ENCODE measurements at places on chromosomes 4 and X.

- no peak for DNase-seq
Observed at GRCh38 chr4:14087459-14087858, 459.9 kb upstream of the BOD1L1 start.

GRCh38 chrX:5051831-5052491 lies 1176.7 kb downstream of the NLGN4X start:
- peak; percentile 97 for DNase-seq

DNA sequence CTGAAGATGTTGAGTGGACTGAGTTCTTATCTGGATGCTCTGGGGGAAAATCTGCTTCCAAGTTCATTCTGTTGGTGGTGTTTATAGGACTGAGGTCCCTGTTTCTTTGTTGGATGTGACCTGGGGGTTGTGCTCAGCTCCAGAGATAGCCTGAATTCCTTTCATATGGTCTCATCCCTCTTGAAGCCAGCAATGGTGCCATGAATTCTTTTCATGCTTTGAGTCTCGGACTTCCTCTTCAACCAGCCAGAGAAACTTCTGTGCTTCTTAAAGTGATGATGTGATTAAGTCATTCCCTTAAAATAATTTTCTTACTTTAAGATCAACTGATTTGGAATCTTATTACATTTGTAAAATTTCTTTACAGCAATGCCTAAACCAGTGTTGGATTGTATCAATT lies 233.8 kb upstream of the UGT8 start:
- peak; percentile 87 for DNase-seq

DNA sequence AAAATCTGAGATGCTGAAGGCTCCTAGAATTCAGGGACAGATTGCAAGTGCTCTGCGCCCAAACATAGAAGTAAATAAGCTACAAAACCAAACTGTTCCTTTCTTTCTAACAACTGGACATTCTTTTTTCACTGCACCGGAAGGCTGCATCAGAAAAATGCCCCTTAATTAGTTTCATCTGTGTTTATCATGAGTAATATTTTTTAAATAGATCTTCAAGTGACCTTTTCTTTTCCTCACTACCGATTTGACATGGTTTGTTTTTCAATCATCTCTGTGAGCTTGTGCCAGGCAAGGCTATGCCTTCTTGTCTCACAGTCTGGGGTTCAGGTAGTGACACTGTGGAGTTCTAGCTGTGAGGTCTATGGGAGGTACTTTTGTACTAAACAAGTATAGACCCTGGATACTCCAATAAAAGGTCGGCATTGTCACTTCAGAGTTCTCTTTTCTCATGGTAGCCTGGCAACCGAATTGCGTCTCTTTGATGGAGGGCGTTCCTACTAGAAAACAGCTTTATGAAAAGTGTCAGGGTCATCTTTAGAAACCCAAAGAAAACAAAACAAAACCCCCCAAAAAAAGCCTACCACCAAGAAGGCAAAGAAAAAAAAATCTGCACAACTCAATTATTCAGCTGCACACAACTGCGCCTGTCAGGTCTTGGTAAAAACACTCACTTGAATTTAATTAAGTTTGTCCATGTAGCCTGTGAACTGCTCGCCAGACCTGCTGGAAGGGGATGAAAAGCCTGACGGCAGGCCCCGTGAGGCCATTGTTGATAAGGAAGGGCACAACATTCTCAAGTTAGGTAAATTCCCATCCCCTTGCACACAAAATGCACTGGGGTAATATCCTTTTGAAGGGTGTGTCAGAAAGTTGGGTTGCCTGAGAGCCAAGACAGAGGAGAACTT lies 22.8 kb upstream of the ADAMTS3 start:
- no peak for DNase-seq

DNA sequence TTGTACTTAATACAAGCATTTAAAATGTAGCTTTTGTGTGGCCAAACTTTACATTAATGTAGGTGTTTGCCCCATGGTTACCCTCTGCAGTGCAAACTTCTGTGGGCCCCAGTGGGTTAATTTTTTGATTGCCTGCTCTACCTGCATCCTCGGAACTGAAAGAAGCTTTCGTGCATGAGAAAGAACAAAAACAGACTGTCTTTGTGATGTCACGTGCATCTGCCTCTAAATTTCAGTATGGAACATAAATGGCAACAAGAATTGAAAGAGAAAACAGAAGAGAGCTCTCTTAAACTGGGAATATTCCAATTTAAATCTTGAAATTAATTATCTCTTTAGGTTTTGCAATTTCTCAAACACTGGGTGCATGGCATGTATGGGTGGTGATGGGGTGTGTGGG lies 182.4 kb upstream of the LCORL start:
- DNase-seq, result no peak

- no peak for DNase-seq
Observed at GRCh38 chr4:79210636-79211049, 115.2 kb downstream of the NAA11 start.

DNA sequence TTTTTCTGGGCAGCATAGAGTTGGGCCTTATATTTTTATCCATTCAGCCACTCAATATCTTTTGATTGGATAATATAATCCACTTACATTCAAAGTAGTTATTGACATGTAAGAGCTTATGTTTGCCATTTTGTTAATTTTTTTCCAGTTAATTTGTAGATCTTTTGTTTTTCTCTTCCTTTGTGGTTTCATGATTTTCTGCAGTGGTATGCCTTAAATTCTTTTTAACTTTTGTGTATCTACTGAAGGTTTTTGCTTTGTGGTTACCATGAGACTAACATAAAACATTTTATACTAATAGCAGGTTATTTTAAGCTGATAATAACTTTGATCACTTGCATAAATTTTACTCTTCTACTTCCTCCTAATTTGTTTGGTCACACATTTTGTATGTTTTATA lies 140.8 kb upstream of the GATB start:
- peak; percentile 52 for DNase-seq

- DNase-seq, result no peak
Observed at GRCh38 chrX:13764765-13765164, 30.2 kb downstream of the OFD1 start.

DNA sequence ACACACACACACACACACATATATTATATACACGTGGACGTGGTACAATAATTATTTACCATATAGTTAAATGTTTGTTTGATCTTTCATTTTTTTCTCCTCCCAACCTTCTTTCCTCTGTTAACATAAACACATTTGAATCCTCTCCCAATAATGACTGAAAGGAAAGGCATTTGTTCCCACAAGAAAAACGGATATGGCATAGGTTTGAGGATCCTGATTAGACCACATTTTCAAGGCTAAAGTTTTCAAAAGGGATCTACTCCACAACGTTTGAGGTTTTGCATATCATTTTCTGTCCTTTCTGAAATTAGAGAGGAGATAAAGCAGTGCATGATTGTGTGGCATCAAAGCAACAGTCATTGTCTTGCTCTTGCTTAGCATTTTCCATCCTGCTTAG lies 1883.4 kb downstream of the STIM2 start:
- DNase-seq, result peak; percentile 25

DNA sequence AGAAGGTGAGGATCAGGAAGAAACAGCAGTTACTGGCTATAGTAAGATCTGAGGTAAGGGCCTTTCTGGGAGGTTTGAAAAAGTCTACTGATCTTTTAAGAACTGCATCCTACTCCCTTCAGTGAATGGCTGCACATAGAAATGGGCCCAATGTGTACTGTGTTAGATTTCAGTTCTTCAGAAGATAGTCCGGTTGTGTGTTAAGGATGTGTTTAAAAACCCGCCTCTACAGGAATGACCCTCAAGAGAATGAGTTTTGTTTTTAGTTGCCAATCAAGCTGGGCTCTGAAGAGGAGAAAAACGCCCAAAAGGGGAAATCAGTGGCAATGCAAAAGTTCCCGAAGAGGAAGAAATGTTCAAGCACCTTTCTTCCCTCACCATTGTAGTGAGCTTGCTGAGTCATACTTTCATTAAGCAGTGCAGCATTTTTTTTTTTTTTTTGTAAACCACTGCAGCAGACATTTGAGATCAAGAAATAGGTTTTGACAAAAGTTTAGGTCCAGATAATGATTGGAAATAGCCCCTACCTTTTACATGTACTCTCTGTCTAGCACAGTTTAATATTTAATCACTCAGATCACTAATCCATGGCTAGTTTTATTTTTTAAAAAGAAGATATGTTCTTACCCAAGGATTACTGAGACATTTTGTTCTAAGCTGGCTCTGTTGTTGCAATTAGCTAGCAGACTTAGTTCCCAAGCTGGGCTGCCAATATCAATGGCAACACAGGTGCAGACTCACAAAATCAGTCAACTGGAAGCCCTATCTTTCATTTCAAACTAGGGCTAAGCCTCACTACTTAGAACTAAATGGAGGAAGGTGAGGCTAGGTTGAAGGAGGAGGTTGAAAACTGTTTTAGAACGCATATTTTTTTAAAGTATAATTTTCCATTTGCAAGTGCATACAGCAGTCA lies 7.0 kb upstream of the TRPC5OS start:
- DNase-seq, result peak; percentile 43

DNA sequence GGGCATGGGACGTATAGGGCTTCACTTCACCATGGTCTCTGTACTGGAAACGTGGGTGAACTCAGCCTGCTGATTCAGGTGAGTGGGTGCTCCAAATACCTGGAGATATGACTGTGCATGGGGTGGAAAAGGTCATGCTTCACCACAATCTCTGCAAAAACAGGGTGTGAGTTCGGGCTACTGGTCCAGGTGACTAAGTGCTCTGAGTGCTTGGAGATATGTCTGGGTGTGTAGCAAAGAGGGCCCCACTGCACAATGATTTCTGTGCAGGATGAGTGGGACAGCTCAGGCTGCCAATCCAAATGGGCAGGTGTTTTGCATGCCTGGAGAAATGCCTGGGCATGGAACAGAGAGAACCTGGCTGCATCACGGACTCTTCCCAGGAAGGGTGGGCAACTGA lies 11.2 kb upstream of the CPXCR1 start:
- DNase-seq, result no peak

DNA sequence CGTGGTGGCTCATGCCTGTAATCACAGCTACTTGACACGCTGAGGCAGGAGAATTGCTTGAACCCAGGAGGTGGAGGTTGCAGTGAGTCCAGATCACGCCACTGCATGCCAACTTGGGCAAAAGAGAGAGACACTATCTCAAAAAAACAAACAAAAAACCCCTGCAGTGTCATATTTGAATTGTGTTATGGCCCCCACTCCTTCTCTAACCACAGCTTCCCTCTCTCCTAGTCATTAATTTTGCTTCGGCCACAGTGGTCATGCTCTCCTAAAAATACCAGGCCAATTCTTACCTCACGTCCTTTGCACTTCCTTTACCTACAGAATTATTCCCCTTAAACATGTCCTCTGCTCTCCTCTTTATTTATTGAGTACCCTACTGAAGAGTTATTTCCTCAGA lies 206.1 kb downstream of the PPP3CA start:
- DNase-seq, result no peak

- no peak for DNase-seq
Observed at GRCh38 chr4:3215733-3216132, 33.2 kb upstream of the MSANTD1 start.

- DNase-seq, result peak; percentile 66
Observed at GRCh38 chr4:40240040-40240653, 43.3 kb downstream of the RHOH start.

DNA sequence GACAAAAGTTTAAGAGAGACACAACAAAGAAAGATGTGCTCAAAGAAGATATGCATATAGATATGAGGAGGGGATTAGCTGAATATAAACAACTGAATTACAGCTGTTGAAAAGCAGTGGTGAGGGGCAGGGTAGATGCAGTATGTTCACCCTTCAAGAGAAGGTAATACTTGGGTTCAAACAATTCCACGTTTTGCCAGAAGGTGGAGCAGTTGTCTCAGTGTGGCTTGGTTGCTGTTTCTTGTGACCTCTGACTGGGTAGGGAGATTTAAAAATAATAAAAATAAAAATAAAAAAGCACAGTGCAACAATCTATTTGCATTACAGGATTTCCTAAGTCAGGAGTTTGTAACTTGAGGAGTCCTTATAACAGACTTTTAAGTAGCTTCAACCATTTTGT lies 23.3 kb downstream of the PHOX2B start:
- DNase-seq, result no peak

GRCh38 chr4:159151689-159152088 lies 48.8 kb downstream of the RAPGEF2 start:
- DNase-seq, result no peak

DNA sequence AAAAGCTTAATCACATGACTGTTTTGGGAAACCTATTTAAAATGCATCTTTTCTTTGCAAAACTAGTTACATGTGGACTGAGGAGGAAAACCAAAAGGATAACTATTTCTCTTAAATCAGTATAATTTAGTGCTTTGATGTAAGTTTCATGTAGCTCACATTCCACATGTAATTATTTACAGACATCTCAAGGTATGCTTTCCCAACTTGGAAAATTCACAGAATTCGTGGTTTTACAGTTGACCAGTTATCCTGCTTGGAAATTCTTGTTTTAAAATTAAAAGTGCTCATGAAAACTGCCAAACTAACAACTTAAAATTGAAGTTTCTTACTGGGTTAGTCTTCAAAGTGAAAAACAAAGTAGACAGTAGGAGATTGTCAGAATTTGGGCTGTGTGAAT lies 52.4 kb downstream of the EDNRA start:
- no peak for DNase-seq

DNA sequence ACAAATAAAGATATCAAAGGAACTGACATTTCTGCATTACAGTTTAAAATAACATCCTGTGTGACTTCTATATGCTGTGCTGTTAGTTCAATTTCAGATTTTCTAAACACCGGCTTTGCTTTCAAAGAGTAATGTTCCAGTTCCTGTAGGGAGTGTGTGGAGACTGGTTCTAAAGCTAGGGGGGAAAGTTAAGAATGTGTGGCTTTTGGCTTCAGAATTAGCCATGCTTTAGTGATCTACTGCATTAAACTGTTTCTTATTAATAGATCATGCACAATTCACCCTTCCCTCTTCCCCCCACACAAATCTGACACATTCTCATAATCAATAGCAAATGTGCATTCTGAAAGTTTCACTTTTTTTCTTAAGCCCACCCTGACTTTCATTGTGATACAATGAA lies 32.0 kb upstream of the DKK2 start:
- DNase-seq, result no peak

GRCh38 chrX:127457161-127457560 lies 595.0 kb downstream of the ACTRT1 start:
- DNase-seq, result no peak

GRCh38 chr4:1447676-1448588 lies 41.7 kb upstream of the NKX1-1 start:
- no peak for DNase-seq

GRCh38 chrX:108167211-108167872 lies 75.8 kb downstream of the ATG4A start:
- DNase-seq, result peak; percentile 80

- DNase-seq, result no peak
Observed at GRCh38 chrX:66633541-66633940, 5.3 kb downstream of the EDA2R start.

DNA sequence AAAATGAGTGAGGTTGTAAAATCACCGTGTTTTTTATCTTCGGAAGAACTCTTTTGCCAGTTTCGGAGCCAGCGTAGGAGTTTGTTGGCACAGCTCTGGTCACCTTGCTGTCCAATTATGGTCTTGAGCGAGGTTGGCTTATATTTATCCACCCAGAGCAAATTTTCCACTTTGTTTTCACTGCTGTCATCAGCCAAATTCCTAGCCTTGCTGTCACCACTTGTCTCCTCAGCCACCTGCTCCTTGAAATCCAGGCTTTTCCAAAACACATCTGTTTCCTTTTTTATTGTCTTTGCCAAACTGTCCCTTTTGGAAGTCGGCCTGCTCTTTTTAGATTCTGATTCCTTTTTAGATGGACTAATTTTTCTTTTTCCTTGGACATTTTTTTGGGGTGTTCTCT lies 57.6 kb downstream of the RFC1 start:
- no peak for DNase-seq

All from M059J (cell line).